Pulmonary artery endothelial cell (primary cell): ENCODE measurements at places on chromosomes 11 and 22. TPM values are rescaled to one million over a fixed set of nuclear protein-coding genes. Genes with fewer than 3 reads are reported as not detected.
A peak's percentile ranks its signal among the peaks of the same experiment; 100 is the strongest.

Gene TRIM29
- total RNA-seq, result 0.25 TPM in 1 of 2 replicates, not detected in the other

Gene OR5B21
- total RNA-seq, result not detected in 2 replicates

Gene TSSK2
- total RNA-seq, result not detected in 2 replicates

Gene NOX4
- total RNA-seq, result 15.9 and 17.1 TPM in 2 replicates

Gene OLFML1
- not detected in 2 replicates for total RNA-seq

Gene OVOL1
- not detected in 2 replicates for total RNA-seq

Gene ZNF280B
- 0.28 and 0.46 TPM in 2 replicates for total RNA-seq

Gene TEX54
- 0.26 TPM in 1 of 2 replicates, not detected in the other for total RNA-seq

DNA sequence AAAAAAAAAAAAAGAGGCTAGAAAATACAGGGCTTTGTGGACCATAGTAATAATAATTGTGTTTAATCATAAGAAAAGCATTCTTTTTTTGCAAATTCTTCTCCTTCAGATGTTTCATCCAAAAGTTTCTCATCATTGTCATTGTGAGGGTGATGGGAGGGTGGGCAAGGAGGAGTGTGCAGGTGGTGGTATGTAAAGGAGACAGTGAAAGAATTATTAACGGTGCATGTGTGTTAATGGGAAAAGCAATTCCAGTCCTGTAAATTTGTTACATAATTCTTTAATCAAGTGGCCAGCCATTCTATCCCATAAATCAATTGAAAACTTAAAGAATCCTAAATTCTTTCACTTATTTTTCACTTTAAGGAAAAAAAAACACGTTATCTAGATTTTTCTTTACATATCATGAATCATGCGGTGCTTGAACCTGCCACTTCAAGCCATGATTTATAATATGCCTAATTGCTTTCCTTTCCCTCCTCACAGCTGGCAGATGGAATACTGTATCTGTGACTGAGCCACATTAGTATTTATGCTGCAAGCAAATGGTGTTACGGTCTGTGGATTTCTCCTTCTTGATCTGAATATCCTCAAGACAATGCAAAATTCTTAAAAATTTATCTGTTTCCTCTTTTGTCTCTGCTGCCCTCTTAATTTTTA, 318.5 kb downstream of the JRKL start:
- DNase-seq, result no peak

- no peak for DNase-seq
Observed at GRCh38 chr11:62892077-62892922, 11.6 kb downstream of the SLC3A2 start.

DNA sequence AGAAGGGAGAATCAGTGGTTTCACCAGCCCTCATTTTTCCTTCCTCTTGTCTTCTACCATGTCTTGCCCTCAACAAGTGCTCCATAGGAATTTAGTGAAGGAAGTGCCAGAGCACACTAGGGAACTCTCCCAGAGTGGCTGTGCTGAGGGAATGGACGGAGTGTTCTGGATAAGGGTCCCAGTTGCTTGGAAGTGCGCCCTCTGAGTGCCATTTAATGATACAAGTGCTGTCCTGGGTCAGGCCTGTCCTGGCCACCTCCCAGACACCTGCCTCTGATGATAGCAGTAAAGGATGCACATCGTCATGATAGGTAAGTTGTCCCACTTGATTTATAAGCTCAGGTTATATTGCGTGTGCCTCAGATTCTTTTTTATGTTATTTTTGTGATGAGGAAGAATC, 5.1 kb downstream of the PANX1 start:
- DNase-seq, result no peak

- DNase-seq, result no peak
Observed at GRCh38 chr11:69657456-69657910, 16.5 kb downstream of the CCND1 start.

GRCh38 chr11:75472081-75472732, 39.2 kb upstream of the KLHL35 start:
- no peak for DNase-seq

DNA sequence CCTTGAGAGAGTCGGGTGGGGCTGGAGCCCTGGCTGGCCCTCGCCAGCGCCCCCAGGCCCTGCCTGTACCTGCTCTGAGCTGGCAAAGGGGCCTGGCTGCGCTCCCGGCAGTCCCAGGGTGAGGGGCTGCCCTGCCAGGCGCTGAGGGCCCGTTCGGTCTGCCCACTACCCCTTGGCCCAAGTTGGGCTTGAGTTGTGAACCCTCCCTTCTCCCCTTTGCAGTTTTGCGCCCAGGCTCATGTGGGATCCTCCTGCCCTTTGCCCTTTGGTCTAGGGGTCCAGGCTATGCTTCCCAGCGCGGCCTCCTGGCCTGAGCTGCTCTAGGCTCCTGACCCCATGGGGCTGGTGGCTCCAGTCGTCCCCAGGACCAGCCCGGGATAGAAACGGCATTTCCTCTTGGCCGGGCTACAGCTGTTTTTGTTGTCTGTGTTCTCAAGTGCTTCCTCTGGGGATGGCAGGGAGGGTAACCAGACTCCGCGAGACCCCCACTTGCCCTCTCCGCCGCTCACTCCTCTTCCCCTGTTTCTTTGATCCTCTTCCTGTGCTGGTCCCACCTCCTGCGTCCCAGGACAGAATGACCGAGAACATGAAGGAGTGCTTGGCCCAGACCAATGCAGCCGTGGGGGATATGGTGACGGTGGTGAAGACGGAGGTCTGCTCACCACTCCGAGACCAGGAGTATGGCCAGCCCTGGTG, 34.9 kb downstream of the PRDM11 start:
- DNase-seq, result no peak

DNA sequence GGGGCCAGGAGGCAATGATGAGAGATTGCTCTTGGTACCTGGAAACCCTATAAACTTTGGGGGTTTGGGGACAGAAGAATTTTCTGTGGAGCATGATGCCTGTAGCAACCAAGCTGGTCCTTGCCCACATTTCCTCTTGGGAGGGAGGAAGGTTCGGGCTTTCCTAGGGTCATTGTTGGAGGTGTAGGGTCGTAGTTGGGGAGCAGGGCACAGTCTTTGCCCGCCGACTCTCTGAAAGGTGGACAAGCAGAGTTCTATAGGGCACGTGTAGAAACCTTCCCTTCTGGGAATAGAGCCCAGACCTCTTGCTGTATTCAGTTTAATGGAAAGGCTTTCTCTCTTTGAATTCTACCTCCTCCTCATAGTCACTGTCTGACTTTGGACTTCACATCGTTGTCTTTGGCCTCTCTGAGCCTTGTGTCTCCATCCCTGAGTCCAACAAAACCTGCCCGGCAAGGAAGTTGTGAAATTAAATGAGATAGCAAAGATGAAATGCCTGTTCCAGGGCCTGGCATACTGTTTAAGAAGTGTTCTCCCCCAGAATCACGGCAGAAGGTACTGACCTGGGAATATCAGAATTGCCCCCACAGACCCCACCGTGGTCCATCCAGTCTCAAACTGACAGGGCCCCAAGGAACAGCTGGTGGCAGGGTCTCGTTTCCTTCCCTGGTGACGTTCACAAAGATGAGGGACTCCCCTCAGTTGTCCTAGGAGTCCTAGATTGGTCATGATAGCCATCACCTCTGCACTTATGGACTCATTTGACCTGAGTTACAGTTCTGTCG, 1.6 kb downstream of the PRDM11 start:
- no peak for DNase-seq

DNA sequence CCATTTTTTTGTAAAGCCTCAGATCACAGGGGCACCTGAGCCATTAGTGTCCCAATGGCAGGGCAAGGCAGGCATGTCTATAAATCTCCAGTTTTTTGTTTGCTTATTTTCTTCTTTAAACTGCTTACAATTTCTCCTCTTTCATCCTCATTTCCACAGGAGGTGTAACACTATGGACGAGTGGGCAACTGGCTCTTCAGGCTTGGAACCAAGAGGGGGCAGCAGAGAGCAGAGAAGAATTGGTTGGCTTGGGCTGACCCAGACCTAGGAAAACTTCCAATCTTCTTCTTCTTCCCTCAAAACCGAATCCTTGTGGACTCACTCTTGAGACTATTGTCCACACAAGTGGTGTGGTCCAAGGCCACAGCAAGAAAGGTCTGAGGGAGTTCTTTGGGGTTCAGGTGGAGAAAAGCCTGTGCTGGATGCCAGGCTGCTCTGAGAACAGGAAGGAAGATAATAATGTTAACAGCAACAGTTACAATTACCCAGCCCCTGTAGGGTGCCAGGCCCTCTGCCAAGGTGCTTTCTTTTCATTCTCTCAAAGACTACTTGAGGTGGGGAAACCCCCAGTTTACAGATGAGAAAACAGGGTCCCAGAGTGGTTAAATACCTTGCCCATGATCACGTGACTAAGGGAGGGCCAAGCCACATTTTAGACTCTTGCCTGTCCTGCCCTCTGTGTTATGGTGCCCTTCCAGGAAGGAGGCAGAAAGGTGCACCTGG, 70.7 kb upstream of the E2F8 start:
- DNase-seq, result peak; percentile 11

DNA sequence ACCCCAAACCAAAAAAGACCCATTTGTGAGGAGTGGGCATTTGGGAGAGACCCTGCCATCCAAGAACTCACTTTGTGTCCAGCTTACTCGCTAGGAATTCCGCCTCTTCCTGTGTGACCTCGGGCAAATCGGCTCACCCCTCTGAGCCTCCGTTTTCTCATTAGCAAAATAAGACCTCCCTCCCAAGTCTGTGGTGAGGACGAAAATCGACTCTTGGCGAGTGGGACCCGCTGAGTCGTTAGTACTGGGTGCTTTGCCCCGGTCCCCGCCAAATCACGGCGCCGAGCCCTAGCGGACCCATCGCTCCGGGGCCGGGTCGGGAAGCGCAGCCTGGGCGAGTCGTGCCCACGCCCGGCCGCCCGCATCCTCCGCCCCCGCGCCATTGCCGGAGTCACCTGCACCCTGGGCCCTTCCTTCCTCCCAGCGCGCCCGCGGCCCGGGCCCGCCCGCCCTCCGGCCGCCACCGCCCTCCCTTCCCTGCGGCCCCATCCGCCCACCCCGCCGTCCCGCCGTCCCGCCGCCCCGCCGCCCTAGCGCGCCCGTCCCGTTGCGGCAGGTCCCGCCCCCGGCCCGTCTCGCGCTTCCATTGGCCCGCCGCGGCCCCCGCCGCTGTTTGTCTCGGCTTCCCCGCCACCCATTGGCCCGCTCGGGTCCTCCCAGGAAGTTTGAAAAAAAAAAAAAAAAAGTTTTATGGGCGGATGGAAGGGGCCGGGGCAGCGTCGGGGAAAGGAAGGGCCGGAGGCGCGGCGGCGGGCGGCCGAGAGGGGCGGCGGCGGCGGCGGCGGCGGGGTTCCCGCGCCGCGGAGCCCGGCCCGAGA, 48.9 kb downstream of the TRIOBP start:
- DNase-seq, result peak; percentile 56

DNA sequence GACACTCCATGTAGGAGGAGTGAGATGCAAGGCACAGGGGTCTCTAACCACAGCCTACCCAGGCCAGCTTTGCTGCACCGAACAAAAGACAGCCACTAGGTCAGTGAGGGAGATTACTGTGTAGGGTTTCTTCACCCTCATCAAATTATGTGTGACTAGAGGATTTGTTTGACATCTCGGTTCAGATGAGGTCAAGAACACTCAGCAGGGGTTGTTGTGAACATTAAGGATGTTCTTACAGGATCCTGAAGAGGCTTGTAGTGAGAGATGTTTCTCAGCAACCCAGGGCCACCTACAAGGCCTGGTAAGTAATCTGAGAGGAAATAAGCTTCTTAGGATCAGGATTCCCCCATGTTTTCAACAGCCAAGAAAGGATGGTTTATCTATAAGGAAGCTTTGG, 202.1 kb downstream of the NXPE2 start:
- DNase-seq, result no peak

DNA sequence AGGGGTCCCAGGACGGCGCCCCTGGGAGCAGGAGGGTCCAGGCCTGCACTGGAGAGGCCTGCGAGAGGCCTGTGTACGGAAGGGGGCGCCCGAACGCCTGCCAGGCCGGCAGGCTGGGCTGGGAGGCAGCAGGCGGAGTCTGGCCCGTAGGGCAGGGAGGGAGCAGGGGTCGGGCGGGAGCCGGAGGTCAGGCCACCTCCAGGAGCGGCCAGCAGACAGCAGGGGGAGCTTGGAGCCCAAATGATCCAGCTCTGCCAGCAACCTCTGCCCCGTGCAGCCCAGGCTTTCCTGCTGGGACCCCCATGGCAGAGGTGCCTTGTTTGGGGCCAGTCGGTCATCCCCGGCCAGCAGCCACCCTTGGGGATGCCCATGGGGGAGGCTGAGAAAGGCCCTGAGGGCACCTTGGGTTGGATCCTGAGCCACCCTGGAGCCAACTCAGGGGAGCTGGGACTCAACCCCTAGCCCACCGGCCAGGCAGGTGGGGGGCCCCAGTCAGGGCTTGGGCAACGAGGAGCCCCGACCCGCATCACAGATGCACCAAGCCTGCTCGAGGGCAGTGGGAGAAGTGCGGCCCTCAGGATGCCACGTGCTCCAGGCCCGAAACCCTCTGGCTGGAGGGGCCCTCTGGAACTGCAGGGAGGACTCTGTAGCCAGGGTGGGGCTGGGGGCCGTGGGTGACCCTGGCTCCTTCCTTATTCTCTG, 9.6 kb upstream of the SYT8 start:
- DNase-seq, result no peak

DNA sequence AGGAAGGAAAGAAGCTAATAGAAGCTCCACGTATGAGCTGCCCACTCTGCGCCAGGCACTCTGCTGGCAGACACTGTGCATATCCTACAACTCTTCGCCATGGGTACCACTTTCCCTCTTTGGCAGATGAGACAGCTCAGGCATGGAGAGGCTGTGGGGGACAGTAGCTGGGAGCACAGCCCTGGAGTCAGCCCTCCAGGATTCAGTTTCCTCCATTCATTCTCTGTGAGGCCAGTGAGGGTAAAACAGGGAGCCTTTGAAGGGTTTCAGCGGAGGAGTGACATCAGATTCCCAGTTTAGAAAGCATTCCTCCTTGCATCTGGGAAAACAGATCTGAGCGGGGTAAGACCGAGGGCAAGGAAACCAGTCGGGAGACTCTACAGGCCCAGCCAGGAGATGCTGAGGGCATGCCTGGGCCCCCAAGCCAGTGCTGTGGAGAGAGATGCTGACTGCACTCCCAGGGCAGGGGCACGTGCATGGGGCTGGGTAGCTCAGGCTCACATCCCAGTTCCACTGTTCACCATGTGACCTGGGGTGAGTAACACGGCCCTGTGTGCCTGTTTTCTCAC, 58.3 kb upstream of the EMID1 start:
- DNase-seq, result no peak

- DNase-seq, result no peak
Observed at GRCh38 chr22:39379756-39380730, 19.5 kb upstream of the TAB1 start.

DNA sequence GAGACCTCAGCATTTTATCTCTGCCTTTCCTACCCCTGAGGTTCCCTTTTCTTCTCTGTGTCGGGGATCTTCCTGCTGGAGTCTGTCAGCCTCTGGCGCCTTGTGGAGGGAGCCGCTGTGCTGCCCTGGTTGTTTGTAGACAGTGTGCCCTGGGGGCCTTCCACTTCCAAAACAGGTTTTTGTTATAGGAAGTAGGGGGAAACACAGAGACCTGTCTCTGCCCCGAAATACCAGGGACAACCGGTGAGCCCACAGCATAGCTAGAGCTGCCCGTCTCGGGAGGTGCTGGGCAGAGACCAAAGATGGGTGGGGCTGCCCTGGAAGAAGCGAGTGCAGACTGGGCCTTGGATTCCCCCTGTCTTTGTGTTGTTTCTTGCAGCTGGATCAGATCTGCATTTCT, 8.0 kb downstream of the NCAPH2 start:
- no peak for DNase-seq

- no peak for DNase-seq
Observed at GRCh38 chr11:64004590-64004984, 18.3 kb downstream of the OTUB1 start.
